Left hindlimb (tissue), 1 donor: ENCODE measurements at places on chromosomes 16 and 17.
A peak's percentile ranks its signal among the peaks of the same experiment; 100 is the strongest.

GRCh38 chr17:77153472-77153871 is 12.7 kb downstream of the SEC14L1 start:
- DNase-seq = peak; percentile 54

DNA sequence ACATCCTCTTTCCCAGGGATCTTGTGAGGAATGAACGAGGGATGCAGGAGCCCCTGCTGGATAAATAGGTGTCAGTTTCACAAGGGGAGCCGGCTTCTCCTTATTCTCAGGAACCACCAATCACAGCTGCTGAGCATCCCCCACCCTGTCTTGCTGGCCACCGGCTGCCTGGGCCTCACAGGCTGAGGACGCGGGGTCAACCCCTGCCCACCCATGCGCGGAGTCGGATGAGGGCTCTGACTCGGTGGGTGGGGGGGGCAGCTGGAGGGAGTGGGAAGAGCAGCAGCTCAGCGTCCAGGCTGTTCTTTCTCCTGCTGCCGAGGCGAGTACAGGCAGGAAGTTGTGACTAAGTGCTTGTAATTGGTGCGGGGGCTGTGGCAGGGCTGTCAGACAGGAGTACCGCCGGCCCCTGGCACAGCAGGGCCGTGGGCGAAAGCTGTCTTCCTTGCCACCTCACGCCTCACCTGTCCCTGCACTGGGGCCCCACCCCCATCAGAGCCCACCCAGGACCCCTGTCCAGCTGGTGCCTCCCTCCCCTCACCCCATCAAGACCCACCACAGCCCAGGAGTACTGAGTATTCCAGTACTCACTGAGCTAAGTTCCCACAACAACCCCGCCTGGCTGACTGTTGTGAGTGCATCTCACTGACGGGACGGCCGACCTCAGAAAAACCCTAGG is 11.0 kb upstream of the DPEP1 start:
- DNase-seq = peak; percentile 73

GRCh38 chr16:56701534-56701933 is 19.3 kb downstream of the MT1X start:
- DNase-seq = no peak

DNA sequence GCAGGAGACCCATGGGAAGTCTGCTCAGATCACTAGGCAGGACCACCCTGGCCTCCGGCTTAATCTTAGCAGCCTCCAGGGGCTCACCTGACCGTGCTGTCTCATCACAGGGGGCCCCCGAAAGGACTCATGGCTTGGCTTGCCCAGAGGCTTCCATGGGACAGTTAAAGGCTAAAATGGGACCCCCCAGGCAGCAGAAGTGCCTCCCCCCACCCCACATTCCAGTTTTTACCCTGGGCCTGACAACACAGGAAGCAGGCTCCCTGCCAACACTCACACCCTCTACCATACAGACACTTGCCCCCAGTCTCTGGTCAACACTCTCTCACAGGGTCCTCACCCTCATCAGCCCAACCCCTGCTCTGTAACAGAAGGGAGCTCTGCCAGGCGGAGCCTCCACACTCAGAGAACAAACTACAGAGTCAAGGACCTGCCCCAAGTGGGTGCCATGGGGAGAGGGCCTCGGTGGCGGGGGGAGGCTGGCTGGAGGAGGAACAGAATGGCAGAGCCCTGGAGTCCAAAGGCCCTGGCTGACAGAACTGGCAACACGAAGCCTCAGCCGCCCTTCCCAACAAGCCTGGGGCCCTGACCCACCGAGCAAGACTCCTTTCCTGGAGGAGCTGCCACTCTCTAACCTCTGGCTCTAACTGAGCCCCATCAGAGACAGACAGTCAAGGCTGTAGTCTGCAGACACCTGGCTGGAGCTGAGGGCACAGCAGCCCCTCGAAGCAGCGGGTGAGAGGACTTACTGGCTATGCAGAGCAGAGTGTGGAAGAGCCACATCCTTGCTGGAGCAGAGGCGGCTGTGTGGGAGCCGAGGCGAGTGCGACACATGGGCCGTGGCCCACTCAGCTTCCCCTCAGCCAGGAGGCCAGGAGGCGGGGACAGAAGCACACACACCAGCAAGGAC is at the start of gene ITGAE:
ITGAE (minus strand) TSS at position 827 of the 910 bp plus-strand sequence; CDS start at position 783, 44 bp downstream.
- no peak for DNase-seq

DNA sequence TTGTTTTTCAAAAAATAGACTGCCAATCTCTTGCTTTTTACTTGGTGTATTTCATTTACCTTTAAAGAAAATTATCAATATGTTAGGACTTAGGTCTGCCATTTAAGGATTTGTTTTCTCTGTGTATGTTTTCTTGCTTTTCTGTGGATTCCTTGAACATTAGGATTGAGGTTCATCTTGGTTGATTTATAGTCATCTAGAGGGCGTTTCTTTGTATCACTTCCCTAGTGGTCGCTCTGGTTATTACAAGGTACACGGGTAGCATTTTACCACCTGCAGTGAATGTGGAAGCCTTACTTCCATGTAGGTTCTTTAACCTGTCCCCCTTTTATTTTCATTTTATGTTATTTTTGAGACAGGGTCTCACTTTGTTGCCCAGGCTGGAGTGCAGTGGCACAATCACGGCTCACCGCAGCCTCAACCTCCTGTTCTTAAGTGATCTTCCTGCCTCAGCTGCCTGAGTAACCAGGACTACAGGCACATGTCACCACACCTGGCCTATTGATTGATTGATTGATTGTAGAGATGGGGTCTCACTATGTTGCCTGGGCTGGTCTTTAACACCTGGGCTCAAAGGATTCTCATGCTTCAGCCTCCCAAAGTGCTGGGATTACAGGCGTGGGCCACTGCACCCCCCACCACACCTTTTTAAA is 35.2 kb upstream of the CBX4 start:
- no peak for DNase-seq

- peak; percentile 36 for DNase-seq
Measured at GRCh38 chr17:1003633-1003971, 6.7 kb downstream of the TIMM22 start.

GRCh38 chr17:56351675-56352074 is 198.4 kb downstream of the ANKFN1 start:
- no peak for DNase-seq

DNA sequence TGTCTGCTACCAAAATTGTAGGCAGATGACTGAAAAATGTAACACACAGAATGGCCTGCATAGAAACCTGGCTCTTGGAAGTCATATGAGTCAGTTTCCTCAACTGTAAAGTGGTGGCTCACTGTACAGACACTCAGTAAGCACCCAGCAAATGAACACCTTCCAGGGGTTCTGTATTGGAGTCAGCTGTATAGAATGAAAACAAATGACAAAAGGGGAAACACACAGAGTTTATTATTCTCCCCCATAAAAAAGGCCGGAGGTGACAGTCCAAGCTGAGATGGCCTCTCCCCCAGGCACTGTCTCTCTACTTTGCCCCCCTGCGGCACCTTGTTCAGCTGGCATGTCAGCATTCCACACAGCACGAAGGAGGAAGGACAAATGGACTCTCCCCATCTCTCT is 6.2 kb upstream of the MEOX1 start:
- no peak for DNase-seq

DNA sequence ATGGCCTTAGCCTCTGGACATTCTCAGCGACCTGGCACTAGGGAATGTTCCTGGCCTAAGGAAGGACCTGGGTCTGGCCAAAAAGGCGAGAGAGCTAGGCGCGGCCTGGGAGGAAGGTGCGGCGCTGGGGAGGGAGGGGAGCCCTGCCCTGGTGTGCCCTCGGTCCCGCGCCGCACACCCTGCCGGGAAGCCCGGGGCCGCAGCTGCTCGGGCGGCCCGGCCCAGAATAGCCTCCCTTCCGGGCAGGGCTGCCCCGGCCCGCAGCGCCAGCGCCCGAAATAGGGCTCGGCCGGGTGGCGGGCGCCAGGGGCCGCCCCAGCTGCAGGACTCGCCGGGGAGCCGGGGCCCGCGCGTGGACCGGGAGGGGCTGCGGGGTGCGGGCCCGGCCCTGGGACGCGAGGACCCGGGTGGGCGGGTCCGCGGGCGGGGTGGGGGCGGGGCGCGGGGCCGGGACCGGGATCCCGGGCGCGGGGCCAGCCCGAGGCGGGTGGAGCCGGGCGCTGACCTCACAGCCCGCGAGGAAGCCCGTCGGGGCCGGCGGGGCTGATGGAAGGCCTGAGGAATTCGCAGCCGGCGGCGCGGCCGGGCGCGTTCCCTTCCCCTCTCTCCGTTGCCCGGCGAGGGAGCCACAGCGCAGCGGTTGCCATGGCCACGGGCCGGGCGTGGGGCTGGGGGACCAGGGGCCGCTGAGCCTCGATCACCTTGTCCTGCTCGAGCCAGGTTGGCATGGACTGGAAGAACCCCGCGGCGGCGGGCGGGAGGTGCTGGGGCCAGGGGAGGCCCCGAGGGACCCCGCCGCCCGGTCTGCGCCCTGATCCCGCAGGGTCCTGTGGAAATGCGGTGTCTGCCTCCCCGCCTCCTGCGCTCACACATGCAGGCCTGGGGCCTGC is 18.1 kb downstream of the SOCS3 start:
- peak; percentile 89 for DNase-seq

- no peak for DNase-seq
Measured at GRCh38 chr17:55605705-55606487, 94.6 kb upstream of the SMIM36 start.

- DNase-seq = peak; percentile 60
Measured at GRCh38 chr17:34579017-34579946, at the start of gene TMEM132E. Gene TMEM132E, plus strand, starts transcription at chr17:34579582. Its CDS starts 1,495 bp downstream, at chr17:34581077.

- DNase-seq = peak; percentile 27
Measured at GRCh38 chr16:89137666-89138512, 33.7 kb upstream of the CDH15 start.

- DNase-seq = no peak
Measured at GRCh38 chr16:57471852-57472664, 9.6 kb downstream of the POLR2C start.

DNA sequence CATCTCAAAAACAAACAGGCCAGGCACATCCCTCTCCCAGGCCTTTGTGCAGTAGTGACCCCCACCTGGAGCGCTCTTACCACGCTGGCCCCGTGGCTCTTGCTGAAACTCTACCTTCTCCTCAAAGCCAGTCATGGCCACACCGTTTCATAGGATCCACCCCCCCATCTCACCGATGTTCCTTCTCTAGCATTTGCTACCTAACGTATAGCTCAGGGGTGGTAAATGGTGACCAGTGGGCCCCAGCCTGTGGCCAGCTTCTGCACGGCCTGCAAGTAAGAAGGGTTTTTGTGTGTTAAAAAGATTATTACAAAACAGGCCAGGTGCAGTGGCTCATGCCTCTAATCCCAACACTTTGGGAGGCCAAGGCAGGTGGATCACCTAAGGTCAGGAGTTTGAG is 43.8 kb downstream of the RMI2 start:
- DNase-seq = no peak

DNA sequence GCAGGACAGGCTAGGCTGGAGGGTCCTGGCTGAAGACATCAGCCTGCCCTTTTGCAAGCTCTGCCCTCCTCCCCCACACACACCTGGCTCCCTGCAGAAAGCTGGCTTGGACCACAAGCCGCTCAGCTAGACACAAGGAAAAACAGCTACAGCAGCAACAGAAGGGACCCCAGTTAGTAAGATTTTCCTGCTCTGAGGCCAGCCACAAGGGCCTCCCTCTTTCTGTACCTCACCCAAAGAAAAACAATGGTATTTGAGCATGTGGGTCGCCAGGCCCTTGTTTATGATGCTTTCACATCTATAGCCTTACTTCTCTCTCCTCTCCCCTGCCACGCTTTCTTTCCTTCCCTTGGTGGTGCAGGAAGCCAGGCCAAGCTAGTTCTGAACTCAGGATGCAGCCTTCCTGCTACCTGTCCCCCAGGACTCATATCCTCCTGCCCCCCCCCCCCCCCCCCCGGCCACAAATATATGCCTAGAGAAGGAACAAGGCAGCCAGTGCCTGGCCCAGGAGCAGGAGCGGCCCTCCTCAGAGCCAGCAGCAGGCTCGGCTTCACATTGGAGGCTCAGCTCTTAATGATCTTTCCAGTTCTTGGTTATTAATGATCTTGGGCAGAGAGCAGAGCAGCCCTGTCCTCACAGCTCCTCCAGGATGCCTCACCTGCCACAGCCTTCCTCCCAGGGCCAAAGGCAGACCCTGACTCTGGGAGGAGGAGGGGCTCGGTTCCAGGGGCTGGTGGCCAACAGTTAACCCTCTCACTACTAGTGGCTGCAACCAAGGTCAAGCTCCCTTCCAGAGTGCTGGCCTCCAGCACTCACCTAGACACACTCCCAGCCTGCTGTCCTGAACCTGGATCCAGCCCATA is 19.5 kb downstream of the GRIN2C start:
- peak; percentile 78 for DNase-seq

DNA sequence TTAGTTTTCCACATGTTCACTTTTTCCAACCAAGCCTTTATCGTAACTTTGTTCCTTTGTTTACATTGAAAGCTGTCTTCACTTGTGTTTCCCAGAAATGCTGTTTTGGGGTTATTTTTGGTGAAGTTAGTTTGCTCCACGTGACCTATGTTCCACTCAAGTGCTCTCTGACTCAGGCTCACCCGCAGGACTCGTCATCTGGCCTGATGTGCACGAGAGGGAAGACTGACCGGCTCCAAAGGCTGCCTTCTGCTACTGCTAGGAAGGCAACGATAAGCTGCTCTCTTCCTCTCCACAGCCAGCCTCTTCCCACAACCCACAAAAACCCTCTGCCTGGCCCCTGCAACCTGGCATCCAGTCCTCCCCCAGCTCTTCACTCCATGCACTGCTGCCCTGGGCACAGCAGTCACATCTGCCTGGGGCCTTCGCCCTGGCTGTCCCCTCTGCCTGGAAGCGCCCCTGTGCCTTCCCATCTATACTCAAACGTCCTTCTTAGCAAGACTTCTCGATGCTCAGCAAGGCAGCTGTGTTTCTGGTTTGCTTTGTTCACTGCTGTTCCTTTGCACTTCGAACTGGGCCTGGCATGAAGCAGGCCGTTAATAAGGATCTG is 28.0 kb downstream of the ZCCHC14 start:
- DNase-seq = peak; percentile 65

- DNase-seq = no peak
Measured at GRCh38 chr16:55892821-55893220, 17.6 kb upstream of the CES5A start.

- DNase-seq = peak; percentile 72
Measured at GRCh38 chr17:80261159-80261894, 675 bp downstream of the RNF213 start.

DNA sequence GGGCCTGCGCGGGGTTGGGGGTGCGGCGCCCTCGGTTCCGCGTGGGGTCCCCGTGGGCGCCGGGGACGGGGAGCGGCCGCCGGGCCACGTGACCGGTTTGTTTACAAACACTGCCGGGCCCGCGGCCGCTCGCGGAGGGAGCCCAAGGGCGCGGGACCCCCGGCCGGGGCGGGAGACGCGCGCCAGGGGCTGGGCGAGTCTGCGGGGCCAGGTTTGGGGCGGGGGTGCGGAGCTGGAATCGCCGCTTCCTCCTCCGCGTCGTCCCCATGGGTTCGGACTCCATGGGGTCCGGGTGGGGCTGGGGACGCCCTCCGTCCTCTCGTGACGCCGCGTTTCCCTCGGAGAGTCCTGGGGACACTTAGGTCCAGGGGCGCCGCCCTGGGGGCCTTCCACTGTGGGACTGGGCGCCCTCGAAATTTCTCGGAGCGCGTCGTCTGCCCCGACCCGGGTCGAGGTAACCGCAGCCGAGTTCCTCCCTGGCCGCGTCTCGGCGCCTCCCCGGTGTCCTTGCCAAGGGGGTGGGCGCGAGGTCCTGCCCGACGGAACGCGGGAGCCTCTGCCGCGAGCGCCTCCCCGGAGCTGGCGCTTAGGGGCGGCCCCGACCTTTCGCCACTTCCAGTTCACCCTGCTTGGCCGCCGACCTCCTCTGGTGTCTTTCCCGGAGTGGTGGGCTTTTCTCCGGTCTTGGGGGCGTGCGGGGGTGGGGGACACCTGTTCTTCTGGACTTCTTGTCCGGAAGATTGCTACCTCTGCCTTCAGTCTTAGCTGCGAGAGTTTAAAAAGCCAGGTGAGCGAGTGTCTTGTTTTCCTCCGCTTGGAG is 684 bp downstream of the YPEL2 start:
- DNase-seq = peak; percentile 60

- DNase-seq = no peak
Measured at GRCh38 chr17:32259586-32259985, 6.0 kb upstream of the RHBDL3 start.

GRCh38 chr17:59533694-59534093 is 31.7 kb upstream of the DHX40 start:
- no peak for DNase-seq
